ENCODE measurements at places on chromosomes 2 and 18. TPM values are rescaled to one million over a fixed set of nuclear protein-coding genes. Genes with fewer than 3 reads are reported as not detected.

Gene LOXHD1
- total RNA-seq = not detected

DNA sequence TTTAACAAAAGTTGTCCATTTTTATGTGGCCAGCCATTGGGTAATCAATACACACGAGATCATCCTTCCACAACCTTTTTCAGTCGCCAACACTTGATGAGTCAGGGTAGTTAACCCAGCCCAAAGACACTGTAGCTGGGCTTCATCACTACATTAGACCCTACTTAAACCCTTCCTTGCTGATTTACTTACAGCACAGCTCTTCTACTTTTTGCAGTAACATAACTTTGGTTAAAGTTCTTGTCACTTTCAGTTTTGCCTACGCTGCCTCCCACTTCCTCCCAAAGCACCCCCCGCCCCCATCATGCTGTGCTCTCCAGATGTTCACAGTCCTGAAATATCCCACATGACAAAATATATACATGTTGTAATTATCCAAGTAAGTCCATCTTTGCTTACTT, 103.6 kb downstream of the CDK15 start:
- H3K27me3 ChIP-seq = no peaks in the 10 kb centered on the region
- H3K4me1 ChIP-seq = no peaks in the 10 kb centered on the region
- H3K27ac ChIP-seq = no peak overlapping the region
- H3K36me3 ChIP-seq = no peaks in the 10 kb centered on the region
- no peak overlapping the region for H3K4me3 ChIP-seq
- DNase-seq = no peak

DNA sequence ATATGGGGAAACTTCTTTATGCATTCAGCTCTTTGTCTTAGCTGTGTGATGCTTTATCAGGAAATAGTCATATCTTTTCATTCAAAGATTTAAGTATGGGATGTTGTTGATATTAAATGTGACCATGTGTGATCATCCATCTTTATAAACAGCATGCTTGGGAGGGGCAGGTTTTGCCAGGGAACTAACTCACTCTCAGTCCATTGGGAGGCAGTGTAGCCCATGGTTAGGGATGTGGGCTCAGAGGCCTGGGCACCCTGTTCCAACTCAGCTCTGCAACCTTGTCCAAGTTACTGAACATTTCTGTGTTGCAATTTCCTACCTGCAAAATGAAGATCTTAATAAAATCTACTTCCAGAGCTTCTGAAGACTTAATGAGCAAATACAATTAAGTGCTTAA, 92.0 kb upstream of the BCL2L11 start:
- H3K36me3 ChIP-seq = no peaks in the 10 kb centered on the region
- no peaks in the 10 kb centered on the region for H3K27me3 ChIP-seq
- no peak overlapping the region for H3K4me3 ChIP-seq
- H3K4me1 ChIP-seq = no peaks in the 10 kb centered on the region
- no peak overlapping the region for H3K27ac ChIP-seq
- DNase-seq = no peak

- no peak overlapping the region for H3K27ac ChIP-seq
- no peak for DNase-seq
- no peaks in the 10 kb centered on the region for H3K4me1 ChIP-seq
- H3K4me3 ChIP-seq = no peak overlapping the region
- H3K36me3 ChIP-seq = no peaks in the 10 kb centered on the region
- H3K27me3 ChIP-seq = no peaks in the 10 kb centered on the region
Observed at GRCh38 chr2:184875212-184875611, 276.9 kb downstream of the ZNF804A start.

DNA sequence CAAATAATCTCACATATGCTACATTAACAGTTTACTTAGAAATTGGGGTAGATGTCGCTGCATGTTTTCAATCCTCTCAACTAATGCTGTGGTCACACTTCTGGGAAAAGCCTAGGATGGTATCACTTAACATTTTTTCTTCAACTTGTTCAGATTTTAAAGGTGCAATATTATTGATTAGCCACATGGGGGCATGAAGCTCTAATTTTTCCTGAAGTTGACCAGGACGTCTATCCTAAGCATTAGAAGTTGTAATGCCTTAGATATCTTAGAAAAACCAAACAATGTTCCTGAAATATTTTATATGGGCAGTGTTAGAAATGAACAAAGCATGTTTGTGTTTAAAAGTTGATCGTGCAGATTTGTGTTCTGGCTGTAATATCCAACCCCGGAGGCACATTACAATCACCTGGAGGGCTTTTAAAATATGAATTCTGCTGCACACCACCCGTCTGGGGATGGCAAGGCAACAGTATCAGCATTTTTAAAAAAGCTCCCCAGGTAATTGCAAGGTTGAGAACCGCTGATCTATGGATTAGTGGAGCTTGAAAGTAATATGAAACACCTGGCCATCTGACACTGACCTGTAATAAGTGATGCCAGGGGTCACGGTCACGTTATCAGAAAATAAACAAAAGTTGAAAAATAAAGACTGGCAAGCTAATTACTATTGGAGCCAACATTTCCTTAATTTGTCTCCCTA, 100.5 kb upstream of the LMAN1 start:
- DNase-seq = no peak
- H3K36me3 ChIP-seq = no peaks in the 10 kb centered on the region
- no peaks in the 10 kb centered on the region for H3K27me3 ChIP-seq
- H3K4me3 ChIP-seq = no peak overlapping the region
- H3K27ac ChIP-seq = no peak overlapping the region

Gene CFAP221
- not detected for total RNA-seq

DNA sequence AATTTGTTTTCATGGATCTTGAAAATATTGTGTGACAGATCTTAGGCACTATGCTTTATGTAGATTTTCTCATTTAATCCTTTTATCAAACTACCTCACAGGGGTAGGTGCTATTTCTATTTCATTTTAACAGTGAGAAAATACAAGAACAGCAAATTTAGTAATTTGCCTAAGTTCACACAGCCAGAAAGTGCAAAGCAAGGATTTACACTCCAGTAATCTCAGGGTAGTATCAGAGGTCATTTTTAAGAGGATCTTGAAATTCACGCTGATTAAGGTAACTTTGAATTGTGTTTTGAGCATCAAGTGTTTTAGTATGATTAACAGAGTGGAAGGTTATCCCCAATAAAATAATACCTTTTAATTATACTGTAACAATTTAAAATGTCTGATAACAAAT, 10.1 kb upstream of the KCNJ3 start:
- H3K27me3 ChIP-seq = no peaks in the 10 kb centered on the region
- no peaks in the 10 kb centered on the region for H3K36me3 ChIP-seq
- DNase-seq = no peak
- H3K27ac ChIP-seq = no peak overlapping the region
- peaks cover 5% of the 10 kb centered on the region for H3K4me1 ChIP-seq

DNA sequence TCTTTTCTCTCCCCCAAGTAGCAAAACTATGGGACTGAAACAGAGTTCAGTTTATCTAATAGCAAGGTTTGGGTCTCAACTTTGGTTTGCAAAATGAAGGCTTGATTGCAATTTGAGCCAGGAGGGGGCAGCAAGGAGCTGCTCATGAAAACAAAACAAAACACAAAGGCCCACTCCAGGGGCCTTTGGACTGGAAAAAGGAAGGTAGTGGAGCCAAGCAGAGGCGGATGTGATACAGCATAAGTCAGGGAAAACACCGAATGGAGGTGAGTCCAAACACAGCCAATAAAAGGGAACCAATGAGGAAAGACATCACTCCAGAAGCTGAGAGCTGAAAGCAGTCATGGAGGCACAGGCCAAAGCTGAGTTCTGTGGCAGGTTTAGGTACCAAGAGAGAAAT, 799.7 kb upstream of the ACVR2A start:
- H3K36me3 ChIP-seq = no peaks in the 10 kb centered on the region
- H3K4me3 ChIP-seq = no peak overlapping the region
- no peak overlapping the region for H3K27ac ChIP-seq
- no peak for DNase-seq
- H3K4me1 ChIP-seq = no peaks in the 10 kb centered on the region
- no peaks in the 10 kb centered on the region for H3K27me3 ChIP-seq

Data from ascending aorta (tissue), 2 donors.